ENCODE measurements at places on chromosomes 3 and 15.
A peak's percentile ranks its signal among the peaks of the same experiment; 100 is the strongest.

GRCh38 chr3:34106379-34106778 is 307.9 kb downstream of the PDCD6IP start:
- no peak for DNase-seq

DNA sequence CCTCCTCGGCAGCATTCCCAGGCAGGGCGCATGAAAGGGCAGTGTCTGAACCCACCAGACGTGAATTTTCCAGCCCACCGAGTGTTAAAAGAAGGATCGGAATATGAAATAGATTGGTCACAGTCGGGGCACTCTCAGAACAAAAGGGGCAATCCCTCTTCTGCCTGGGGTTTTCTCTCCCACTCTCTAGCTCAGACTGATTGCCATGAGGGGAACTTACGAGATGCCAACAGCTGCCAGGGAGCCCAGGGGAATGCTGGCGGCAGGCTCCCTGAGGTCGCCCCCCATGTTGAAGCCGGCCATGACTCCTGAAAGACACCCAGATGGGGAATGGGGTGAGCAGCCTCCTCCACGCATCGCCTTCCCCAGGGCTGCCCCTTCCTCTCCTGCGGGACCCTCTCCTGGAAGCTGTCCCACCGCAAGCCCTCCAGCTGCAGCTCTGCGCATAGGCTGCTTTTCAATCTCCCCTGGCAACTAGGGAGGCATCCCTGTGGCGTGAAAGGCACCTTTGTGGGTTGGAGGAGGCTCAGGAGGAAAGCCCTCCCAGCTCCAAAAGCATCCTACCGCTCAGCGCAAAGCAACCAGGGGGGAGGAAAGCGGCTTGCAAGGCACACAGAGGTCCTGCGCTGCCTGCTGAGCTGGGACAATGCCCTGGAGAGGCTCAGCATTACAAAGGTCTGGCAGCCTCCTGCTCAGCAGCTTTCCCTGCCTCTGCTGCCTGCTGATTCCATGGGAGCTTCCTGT is 64.8 kb upstream of the HEG1 start:
- peak; percentile 52 for DNase-seq

- DNase-seq: no peak
These were observed 33.6 kb downstream of the CD200R1L start for GRCh38 chr3:112813016-112813415.

- DNase-seq: no peak
These were observed 5.9 kb downstream of the NUP210 start for GRCh38 chr3:13414040-13414729.

DNA sequence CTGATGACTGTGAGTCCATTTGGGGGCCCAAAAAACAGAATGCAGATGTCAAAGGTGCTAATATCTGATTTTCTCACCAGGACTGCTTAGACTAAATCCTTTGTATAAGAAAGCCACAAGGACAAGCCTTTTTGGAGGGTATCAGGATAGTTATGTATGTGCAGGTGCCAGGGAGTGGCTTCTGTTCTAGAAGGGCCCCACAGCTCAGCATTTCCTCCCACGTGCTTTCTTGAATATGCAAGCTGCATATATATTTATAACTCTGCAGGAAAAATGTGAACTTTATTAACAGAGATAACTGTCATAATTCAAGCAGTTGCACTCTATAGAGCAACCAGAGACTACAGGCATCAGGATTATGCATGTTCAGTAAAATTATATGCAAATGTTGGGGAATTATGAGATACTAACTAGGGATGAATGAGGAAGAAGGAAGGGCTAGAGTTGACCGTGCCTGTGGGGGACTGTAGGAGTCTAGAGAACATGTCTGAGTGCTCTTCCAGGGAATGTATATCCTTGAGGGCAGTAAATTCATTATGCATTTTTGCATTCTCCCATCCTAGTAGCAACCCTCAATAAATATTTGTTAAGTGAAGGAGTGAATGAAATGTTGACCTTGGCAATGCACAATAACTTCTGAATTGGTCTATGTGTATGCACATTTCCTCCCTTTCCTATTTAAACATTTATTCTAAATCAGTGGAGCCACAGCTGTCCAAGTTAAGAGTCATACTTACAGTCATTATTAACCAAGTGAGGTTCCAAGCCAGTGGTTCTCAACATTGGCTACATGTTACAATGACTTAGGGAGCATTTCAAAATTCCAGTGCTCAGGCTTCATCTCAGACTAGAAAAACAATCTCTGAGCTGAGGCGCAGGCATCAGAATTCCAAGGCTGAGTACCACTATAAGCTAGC is 94.8 kb upstream of the ANKRD28 start:
- DNase-seq: no peak

DNA sequence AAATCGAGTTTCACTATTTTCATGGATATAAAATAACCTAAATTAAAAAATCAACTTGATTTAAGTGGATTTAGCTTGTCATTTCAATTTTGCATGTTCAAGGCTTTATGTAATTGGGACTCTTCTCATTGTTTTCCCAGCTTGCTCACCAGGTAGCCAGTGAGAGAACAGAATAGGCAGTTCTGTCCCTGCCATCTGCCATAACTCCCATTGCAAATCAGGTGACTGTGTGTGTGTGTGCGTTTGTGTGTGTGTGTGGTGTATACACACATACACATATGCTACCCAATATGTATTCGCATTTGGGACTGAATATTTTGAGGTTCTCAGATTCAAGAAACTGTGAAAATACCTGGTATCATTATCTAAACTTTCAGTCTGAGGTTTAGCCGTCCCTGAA is 1069.8 kb downstream of the IGSF11 start:
- no peak for DNase-seq

Data from right hindlimb (tissue), 1 donor.